Esophagus mucosa (tissue), 1 donor: ENCODE measurements at places on chromosomes 1 and 21. TPM values are rescaled to one million over a fixed set of nuclear protein-coding genes. Genes with fewer than 3 reads are reported as not detected.

DNA sequence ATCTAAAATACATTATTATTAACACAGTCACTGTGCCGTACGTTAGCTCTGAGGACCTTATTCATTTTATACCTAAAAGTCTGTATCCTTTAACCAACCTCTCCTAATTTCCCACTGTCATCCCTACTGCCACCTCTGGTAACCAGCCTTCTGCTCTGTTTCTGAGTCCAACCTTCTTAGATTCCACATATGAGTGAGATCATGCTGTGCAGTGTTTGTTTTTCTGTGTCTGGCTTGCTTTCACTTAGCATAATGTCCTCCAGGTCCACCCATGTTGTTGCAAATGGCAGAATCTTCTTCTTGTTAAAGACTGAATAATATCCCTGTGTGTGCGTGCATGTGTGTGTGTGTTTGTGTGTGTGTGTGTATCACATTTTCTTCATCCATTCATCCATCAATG lies 64.2 kb downstream of the ETS2 start:
- no peak for ATAC-seq

GRCh38 chr1:112888630-112889029 lies 67.4 kb downstream of the SLC16A1 start:
- ATAC-seq = no peak

- no peak for ATAC-seq
Observed at GRCh38 chr1:89882348-89883029, 61.7 kb downstream of the LRRC8D start.

The GLIS1 gene
- 0.20 TPM for total RNA-seq

The PKP1 gene
- 608 TPM for total RNA-seq

The ARHGEF19 gene
- total RNA-seq = 21.9 TPM
